ENCODE measurements at places on chromosomes 16 and 17.

DNA sequence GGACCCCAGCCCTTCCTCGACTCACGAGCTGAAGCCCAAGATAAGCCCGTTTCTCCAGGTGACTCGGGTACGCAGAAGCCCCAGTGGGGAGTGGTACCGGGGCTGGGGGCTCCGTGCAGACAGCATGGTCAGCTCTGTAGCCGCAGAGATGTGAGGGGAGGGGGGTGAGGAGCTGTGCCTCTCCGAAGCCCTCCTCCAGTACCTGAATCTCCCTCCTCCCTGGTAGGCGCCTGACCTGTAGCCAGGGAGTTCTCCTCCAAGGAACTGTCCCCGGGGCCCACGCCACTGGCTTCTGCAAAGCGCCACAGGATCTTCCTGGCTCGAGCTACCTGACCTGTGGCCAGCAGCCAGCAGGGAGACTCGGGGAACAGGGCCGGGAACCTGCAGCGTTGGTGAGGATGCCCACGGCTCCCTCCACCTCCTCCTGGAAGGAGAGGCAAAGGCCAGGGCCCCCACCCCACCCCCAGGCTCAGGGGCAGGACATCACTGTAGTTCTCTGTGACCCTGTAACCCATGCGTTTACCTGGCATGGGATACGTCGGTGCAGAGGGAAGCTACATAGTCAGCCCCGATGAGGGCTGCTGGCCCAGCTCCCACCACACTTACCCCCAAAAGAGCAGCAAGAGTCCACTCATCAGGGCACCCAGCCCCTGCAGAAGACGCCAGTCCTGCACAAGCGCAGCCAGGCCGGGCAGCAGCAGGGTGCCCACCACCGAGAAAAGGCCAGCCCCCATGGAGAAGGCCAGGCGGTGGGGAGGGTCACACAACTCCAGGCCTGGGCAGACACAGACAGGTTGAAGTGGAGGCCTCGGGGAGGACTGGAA, 1.7 kb downstream of the SLC22A31 start:
- no peak for DNase-seq

DNA sequence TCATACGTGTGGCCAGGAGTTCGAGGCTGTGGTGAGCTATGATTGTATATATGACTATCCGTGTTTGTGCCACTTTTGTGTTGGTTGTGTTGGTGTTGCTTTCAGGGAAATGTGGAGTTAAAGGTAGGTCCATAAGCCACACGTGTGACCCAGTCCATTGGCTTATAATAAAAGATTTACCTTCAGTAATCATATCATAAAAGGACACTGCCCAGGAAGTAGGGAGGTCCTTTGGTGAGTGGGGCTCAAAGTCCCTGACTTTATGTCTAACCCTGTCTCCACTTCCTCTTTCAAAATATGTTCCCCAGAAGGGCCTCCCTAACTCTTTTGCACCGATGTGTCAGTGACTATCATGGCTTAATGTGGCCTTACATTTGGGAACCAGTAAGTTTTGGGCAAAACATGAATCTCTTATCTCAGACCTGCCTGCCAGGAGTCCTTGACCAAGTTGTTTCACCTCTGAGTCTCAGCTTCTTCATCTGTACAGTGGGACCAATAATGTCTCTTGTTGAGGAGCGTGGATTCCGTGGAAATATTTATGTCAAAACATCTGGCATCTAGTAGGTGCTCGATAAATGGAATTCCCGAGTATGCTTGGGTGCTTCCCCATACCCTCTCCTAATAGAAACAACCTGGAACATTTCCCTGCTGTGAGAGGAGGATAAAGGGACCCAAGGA, 4.8 kb downstream of the TNP2 start:
- DNase-seq, result no peak

DNA sequence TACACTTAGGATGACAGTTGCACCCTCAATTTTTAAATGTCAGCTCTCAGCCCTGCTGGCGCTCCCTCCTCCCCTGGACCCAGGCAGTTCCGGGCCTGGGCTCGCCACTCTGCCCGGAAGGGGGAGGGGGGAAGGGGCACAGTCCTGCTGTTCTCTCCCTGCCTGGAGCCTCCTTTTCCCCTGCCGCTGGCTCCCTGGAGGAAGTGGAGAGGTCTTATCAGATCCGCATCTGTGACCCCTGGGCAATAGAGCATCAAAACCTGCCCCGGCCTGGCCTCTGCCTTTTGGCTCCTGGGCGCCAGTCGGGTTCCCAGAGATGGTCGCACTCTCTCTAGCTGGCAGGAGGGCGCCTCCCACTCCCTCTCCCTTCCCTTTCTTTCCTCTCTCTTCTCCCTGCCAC, 149.3 kb downstream of the IRF8 start:
- no peak for DNase-seq

DNA sequence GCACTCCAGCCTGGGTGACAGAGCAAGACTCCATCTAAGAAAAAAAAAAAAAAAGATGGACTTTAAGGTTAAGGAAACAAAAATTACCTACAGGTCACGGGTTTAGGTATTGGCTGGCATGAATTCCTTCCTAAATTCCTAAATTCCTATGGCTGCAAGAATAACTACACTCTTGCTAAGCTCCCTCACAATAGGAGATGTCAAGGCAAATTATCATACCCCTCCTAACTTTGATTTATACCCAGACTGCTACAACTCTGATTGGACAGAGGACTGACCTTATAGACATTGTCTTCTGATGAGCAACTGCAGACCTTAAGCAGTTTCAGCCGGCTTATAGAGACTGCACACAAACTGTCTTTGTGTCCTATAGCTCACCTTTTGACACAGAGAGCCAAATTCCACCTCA, 25.1 kb upstream of the TMC7 start:
- DNase-seq, result no peak
